ENCODE measurements at places on chromosomes 2 and 18.

DNA sequence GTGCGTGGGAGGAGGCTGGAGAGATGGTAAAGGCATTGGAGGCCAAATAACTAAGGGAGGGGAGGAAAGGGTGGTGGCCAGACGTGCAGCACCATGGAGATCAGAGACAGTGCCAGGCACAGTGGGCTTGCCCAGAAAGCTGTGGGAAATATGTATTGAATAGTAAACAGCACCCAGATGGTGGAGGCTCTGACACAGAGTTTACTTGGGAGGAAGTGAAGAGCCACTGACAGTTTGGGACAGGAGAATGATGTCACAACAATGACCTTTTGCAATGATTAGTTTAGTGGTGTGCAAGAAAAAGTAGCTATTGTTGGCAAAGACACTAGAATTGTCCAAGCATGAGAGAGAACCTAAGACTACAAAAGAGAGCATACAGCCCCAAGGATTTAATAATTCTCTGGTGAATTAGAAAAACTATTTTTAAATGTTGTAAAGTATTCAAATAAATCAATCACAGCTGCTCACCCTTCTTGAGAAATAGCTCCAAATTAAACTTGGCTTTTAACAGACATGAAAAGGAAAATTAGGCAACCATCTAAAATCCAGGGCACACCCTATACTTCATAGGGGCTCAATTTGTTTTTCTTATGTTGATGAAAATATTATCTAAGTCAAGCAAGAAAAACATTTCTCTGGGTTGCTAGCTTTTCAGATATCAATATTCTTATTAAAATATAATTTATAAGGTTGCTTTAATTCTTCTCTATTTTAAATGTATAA lies 458.7 kb upstream of the HNRNPA3 start:
- no peak for DNase-seq

DNA sequence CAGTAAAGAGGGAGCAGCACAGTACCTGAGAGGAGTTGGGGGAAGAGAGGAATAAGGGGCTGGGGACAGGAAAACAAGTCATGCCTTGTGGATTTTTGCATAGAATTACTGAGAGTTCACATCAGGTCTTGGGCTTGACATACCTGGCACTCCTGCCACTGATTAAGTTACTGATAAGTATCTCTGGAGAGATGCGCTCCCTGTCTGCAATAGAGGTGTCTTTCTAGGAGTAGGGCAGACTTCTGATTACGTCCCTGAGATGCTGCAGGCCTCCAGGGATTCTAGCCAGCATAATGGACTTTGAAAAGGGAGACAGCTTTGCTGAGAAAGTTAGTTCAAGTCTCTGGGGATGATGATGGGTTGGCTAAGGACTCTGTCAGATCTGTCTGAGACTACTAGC lies 69.4 kb downstream of the CHRNA1 start:
- no peak for DNase-seq

GRCh38 chr2:155690785-155691184 lies 641.7 kb downstream of the NR4A2 start:
- no peak for DNase-seq

DNA sequence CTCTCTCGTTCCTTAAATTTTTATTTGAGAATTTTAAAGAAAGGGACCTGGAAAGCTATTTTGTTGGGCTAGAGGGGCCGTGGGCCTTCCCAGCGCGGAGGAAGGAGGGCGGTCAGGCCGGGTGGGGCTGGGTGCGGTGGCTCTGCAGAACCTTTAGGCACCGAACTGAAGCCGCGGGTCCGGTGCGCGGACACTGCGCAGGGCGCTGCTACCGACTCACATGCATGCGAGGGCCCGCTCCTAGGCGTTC lies 1.6 kb upstream of the TWIST2 start:
- DNase-seq, result no peak

GRCh38 chr18:62809900-62810299 lies 94.6 kb downstream of the PHLPP1 start:
- DNase-seq, result no peak

GRCh38 chr18:23701017-23701416 lies 11.8 kb downstream of the LAMA3 start:
- no peak for DNase-seq
